Right kidney (tissue), 9 donors: ENCODE measurements at places on chromosomes 11 and 22.

DNA sequence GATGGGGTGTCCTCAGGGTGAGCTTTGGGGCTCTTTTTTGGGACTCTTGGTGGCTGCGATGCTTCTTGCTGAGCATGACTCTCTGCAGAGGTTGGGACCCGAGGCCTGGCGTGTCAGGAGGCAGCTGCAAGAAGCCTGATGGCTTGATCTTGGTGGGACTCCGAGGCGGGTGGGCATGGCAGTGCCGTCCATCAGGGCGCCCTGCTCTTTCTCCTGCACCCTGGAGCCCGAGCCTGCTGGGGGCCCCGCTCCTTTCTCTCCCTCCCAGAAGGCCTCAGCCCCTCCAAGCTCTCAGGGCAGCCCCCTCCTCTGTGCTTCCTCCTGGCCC lies 432.7 kb downstream of the TBC1D22A start:
- DNase-seq: no peak

GRCh38 chr11:55503449-55503848 lies 50.8 kb upstream of the OR4C15 start:
- DNase-seq: no peak

DNA sequence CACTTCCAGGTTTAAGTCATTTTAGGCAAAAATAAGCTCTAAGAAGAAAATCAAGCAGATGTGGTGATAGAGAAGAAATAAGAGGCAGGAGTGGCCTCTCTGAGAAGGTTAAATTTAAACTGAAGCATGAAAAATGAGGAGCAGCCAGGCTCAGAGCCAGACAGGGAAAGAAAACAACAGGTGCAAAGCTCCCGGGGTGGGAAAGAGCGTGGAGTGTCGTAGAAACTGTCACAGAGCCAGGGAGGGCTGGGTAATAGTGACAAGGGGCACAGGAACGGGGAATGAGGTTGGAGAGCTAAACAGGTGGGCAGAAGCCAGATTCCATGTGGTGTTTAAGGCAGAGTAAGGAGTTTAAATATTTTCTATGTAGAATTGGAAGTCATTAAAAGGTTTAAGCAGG lies 132.1 kb upstream of the BLID start:
- DNase-seq: no peak

DNA sequence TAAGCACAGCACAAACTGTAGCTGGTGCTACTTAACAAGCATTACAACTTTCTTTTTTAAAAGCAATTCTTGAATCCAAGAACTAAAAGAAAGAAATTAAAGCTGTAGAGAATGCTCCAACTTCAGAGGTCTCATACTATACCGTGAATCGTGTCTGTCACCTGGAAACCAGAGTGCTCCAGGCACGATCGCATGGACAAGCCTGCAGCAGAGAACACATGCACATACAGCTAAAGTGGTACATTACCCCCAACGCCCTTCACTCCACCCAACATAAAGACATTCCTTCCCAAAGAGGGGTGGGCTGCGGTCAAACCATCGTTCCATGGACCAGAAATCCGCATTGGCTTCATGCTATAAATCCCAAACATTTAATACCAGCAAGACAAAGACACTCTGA lies 31.5 kb downstream of the CHKA start:
- DNase-seq: no peak

- DNase-seq: no peak
These were observed 20.2 kb downstream of the AMOTL1 start for GRCh38 chr11:94788396-94788795.

GRCh38 chr11:17718510-17718962 lies 835 bp upstream of the MYOD1 start:
- no peak for DNase-seq

DNA sequence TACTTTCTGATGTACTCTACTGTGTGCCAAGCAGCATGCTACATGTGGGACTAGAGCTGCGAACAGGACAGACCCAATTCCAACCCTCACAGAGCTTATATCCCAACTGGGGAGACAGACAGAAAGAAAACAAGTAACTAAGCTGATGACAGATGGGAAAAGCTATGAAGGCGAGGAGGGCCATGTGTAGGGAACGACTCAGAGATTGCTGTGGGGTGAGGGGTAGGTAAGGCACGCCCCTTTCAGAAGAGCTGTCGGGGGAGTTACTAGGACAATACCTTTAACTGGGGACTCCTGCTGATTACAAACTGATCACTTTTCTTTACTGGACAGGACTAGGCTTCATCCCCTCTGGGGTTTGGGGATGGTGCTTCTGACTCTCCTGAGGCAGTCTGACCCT lies 48.9 kb downstream of the ST3GAL4 start:
- no peak for DNase-seq

DNA sequence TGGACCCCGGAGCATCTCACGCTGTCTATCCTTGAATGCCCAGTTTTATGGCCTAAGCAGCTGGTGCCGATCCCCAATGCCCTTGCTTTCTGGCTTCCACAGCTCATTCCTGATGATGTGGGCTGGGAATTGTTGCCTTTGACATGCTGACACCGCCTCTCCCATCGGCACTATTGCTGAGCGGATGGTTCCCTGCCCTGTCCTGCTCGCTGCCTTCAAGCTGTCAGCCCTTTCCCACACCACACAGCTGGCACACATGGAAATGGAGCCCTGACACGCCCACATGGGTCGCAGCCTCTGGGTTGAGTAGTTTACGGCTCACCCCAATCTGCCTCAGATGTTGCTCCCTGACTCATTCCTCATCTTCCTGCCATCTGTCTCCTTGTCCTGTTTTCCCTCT lies 110.2 kb upstream of the SESN3 start:
- DNase-seq: no peak

GRCh38 chr11:125091247-125091876 lies 20.1 kb downstream of the TMEM218 start:
- DNase-seq: peak; percentile 48

DNA sequence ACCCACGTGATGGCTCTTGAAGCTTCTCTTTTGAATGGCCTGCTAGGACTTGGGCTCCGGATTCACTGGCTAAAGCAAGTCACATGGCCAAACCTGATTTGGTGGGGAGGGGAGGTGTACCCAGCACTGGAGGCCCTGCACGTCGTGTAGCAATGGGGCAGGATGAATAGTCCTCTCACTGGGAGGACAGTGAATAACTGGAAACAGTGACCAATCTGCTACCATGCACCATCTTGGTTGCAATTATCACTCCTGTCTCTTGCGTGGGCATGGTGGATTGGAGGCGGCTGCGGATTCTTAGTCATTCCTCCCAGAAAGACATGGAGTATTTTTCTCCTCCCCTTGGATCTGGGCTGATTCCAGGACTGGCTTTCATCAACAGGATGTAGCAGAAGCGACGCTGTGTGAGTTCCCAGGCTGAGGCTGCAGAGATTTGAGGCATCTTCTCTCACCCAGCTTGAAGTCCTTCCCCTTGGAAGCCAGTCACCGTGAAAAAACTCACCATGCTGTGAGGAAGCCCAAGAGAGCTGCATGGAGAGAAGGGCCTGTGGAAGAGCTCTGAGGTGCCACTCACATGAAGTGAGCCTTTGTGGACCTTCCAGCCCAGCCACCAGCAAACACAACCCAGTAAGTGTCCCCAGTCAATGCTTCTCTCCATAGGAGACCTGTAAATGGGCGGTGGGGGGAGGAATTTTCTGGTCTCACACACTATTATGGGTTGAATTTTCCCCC lies 70.4 kb downstream of the IGLL1 start:
- no peak for DNase-seq

DNA sequence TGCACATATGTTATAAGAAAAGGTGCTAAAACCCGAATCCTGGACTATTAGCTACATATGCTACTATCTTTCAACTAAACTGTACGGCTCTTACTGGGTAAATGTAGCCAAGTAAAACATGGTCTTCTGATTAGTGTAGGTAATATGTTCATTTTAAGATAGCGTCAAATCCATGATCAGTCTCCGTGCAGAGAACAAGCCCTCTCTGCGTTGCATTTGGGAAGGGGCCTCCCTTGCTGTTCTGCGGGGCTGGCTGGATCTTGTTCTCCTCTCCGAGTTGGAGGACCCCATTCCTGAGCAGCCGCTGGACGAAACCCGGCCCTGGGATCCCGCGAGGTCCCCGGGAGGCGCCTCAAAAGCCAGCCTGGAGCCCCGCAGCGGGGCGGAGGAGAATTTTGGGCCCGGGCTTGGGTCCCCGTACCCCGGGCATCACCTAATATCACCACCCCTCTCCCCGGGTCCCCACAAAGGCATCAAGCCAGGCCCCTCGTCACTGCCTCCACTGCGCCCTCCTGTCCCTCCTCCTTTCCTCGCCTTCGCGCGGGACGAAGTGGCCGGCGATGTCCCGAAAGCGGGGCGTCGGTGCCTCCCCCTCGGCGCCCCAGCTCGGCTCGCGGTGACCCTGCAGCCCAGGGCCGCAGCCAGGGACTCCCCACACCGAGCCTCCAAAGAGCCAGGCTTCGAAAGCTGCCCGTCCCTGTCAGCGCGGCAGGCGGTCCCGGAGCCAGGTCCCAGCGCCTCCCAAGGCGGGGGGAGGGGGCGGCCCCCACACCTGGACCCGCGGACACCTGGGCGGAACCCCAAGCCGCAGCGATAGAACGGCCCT lies 54.5 kb upstream of the FBXO3 start:
- DNase-seq: no peak

DNA sequence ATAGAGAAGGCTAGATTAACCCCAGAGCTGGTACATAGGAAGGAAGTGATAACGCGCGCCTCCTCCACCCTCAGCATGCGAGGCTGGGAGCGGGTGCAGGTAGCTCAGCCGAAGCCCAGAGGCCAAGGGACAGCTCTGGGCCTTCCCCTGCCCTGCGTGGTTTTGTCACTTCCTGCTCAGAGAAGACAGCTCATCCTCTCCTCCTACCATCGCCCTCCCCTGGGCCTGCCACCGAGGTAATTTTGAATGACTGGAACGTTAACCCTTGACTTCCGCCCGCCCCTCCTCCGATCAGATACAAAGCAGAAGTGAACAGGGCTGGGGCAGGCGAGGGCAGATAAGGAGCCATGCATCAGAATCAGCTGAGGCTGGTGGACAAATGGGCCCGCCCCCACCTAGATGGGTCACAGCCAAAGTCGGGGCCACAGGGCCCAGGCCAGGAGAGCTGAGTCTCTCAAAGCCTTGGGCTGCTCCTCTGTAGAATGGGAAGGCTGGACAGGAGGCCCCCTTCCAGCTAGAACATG lies 1.6 kb downstream of the RAC2 start:
- no peak for DNase-seq

- DNase-seq: no peak
These were observed 37.7 kb downstream of the SHISAL1 start for GRCh38 chr22:44274918-44275630.

- DNase-seq: no peak
These were observed 52.4 kb downstream of the PACSIN2 start for GRCh38 chr22:42962295-42963230.

- DNase-seq: no peak
These were observed 1.2 kb downstream of the DSCAML1 start for GRCh38 chr11:117795638-117796455.

GRCh38 chr11:19817265-19817851 lies 104.7 kb downstream of the NAV2 start:
- DNase-seq: no peak

DNA sequence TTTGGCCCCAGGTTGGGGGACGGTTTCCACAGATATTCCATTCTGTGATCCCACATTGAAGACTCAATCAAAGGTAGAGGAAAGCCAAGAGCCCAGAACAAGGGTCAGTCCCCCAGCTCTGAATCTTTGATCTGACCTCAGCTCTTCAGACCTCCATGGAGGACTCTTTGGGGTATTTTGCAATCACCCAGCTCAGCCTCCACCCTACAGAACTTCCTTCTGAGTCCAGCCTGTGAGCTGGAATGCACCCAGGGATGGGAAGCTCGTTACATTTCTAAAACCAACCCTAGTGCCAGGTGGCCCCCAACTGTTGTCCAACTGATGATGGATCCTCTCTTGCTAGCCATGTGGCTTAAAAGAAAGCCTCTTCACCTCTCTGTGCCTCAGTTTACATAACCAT lies 335.3 kb downstream of the MN1 start:
- DNase-seq: no peak

GRCh38 chr22:49775867-49776511 lies 51.7 kb downstream of the BRD1 start:
- no peak for DNase-seq

DNA sequence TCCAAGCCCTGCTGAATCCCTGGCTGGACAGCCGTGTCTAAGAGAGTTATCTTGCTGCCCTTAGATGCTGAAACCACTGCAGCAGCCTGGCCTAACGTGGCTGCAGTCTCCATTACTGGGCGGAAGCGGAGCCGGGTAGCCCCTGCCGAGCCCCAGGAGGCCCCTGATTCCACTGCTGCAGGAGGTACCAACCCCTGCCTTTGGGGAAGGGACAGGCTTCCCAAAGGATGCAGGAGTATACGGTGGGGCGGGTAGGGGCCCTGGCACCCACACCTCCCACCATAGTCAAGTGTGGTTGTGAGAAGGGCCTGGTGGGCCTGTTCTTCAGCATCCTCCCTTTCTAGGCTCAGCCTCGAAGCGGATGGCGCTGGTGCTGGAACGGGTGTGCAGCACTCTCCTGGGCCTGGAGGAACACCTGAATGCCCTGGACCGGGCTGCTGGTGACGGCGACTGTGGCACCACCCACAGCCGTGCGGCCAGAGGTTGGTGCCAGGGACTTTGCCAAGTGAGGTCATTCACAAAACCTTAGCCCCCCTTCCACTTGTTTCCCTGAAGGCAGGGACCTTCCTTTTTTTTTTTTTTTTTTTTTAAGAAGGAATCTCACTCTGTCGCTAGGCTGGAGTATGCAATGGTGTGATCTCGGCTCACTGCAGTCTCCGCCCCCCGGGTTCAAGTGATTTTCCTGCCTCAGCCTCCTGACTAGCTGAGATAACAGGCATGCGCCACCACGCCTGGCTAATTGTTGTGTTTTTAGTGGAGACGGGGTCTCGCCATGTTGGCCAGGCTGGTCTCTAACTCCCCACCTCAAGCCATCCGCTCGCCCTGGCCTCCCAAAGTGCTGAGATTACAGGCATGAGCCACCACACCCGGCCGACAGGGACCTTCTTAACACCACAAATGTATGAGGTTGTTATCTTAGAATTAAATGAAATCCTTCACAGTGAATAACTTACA lies 11.0 kb downstream of the TKFC start:
- no peak for DNase-seq

- DNase-seq: no peak
These were observed 41.0 kb downstream of the CLPB start for GRCh38 chr11:72393303-72393702.

DNA sequence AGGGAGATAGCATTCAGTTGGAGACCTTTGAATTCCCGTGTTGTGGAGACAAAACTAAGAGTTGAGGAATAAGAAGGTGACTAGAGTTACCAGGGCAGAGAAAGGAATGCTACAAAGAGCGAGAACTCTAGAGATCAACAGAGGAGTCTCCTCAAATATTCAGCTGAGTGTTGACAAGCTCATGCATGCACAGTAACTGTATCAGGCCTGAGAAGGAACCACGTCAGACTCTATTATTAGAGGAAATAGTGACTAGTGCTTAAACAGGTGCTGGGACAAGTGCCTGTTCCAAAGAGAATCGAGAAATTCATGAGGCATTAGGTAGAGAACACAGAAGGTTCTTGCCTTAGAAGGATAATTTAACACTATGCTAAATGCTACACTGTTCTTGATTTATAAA lies 333.8 kb upstream of the CHORDC1 start:
- no peak for DNase-seq

DNA sequence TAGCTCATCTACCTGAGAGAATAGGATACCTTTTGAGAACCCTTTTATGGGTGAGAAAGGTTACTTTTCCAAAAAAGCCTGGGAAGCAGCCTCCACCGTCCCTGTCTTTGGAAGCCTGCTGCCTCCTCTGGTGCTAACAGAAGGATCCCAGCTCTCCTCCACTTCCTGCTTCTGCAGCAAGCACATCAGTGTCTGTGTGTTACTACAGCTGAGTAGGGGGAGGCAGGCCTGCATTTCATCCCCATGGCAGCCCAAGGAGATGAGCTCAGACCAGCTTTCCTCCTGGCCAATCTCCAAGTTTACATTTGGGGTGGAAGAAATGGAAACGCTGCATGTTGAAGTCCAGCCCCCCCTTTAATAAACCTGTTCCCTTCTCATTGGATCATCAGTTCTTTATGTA lies 7.4 kb upstream of the CCDC34 start:
- no peak for DNase-seq
